ENCODE measurements at places on chromosomes 1 and 21.

DNA sequence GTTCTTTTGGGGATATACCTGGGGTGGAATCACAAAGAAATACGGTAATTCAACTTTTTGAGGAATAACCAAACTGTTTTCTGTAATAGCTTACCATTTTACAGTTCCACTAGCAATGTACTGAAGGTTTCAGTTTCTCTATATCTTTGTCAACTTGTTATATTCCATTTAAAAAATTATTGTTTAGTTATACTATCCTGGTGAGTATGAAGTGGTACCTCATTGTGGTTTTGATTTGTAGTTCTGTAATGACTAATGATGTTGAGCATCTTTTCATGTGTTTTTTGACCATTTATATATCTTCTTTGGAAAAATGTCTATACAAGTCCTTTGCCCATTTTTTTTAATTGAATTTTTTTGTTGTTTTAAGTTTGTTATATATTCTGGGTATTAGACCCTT is 39.4 kb downstream of the MAST2 start:
- DNase-seq: no peak

DNA sequence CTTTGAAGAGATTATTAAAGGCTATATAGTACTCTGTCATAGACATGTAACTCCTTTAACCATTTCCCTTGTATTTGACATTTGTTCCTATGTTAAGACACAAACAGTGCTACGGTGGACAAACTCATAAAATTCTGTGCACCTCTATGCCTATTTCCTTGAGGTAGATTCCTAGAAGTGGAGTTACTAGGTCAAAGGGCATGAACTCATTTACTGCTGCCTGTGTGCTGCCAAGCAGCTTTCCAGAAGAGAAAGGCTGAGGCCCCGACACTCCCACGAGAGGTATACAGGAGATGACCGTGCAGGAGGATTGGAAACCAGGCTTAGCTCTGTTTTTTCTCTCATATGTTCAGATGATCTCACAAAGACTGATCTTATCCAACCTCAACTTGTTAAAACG is 34.4 kb upstream of the TENT5C start:
- no peak for DNase-seq

DNA sequence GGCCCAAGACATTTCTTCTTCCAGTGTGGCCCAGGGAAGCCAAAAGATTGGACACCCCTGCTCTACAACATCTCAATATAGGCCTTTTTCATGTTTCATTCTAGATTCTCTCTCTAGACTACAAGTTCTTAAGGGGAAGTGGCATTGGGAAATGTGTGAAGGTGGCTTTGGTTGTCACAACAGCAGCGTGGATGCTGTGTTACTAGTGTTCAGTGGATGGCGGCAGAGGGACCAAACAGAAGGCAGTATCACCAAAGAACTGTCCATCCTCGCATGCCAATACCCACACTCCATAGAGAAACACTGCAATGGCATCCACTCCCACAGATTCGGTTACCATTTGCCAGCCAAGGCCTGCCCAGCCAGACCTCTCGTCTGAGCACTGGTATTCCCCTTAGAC is 24.3 kb upstream of the IFNAR2 start:
- no peak for DNase-seq

GRCh38 chr1:7140251-7140650 is 355.0 kb downstream of the CAMTA1 start:
- DNase-seq: no peak

GRCh38 chr1:226736001-226736907 is 2.8 kb downstream of the ITPKB start:
- no peak for DNase-seq

DNA sequence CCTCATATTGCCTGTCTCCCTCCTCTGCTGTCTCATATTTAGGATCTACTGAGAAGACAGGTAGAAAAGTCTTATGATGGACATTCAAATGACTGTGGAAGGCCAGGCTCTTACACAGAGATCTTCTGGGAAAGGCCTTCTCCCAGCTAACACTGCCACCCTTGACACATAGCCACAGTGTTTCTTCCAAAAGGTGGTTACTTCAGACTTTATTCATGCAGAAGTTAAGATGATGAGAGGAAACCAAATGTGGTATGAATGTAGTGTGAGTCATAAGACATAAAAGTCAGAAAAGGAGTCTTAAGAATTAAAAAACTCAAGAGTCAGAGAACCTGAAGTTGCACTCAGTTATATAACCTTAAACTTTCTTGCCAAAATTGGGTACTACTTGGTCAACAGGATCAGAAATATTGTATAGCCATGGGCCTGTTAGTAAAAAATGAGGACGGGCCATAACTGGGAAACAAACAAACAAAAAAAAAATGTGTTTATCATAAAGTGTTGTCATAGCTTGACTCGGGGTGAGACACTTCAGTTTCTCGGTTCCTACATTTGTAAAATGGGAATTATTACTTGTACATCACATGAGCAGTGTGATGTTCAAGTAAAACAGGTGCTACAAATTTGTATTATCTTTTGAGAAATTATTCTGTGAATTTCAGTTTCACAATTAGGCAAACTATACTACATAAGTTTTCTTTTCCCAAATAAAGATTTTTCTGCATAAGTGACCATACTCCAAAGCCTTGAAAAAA is 1.2 kb upstream of the DENND1B start:
- peak; percentile 37 for DNase-seq

- DNase-seq: no peak
Observed at GRCh38 chr1:51320967-51321923, 9.1 kb downstream of the TTC39A start.

DNA sequence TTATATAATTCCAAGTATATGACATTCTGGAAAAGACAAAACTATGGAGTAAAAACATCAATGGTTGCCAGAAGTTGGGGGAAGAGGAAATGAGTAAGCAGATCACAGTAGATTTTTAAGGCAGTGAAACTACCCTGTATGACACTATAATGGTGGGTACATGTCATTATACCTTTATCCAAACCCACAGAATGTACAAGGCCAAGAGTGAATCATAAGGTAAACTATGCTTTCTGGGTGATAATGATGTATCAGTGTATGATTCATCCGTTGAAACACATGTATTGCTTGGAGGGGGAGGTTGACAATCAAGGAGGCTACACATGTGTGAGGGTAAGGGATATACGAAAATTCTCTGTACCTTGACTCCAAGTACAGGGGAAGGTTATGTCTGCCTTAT is 862.7 kb downstream of the PLA2G4A start:
- DNase-seq: no peak

- no peak for DNase-seq
Observed at GRCh38 chr1:43205671-43206070, 33.5 kb downstream of the CFAP57 start.

GRCh38 chr1:50917138-50918137 is 42.6 kb downstream of the FAF1 start:
- DNase-seq: no peak

- DNase-seq: no peak
Observed at GRCh38 chr21:25081096-25081495, 526.2 kb downstream of the MRPL39 start.

DNA sequence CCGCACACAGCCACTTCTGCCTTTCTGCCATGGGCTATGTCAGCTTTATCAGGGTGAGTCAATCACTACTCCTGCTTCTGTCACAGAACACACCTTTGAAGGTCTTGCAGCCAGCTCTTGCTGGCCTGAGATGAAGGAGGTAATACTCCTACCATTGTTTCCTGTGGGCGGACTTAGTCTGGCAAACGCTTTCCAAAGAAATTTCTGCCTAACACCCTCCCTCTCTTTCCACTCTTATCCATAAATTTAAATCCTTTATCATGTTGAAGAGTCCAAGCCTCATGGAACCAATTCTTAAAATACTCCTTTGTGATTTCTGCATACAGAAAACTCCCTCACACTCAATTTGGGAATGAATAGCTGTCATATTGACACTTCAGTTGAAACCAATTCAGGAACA is 633.1 kb upstream of the CHRM3 start:
- DNase-seq: no peak

- no peak for DNase-seq
Observed at GRCh38 chr1:65260851-65261473, 48.4 kb upstream of the DNAJC6 start.

DNA sequence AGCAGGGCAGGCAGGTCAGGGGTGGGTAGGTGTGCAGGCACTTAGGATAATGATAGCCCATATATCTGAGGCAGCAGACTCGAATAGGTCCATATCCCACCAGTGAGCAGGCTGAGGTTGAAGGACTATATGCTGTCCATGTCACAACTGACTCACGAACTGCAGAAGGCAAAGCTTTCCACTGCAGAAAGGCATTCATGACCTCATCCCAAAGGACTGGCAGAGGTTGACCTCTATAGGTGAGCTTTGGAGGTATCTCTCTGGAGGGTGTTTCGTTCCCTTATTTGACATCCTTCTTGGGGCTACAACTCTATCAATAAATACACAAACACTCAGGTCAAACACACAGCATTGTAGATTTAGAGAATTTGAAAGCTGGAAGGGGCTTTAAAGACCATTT is 42.8 kb upstream of the MARK1 start:
- no peak for DNase-seq

DNA sequence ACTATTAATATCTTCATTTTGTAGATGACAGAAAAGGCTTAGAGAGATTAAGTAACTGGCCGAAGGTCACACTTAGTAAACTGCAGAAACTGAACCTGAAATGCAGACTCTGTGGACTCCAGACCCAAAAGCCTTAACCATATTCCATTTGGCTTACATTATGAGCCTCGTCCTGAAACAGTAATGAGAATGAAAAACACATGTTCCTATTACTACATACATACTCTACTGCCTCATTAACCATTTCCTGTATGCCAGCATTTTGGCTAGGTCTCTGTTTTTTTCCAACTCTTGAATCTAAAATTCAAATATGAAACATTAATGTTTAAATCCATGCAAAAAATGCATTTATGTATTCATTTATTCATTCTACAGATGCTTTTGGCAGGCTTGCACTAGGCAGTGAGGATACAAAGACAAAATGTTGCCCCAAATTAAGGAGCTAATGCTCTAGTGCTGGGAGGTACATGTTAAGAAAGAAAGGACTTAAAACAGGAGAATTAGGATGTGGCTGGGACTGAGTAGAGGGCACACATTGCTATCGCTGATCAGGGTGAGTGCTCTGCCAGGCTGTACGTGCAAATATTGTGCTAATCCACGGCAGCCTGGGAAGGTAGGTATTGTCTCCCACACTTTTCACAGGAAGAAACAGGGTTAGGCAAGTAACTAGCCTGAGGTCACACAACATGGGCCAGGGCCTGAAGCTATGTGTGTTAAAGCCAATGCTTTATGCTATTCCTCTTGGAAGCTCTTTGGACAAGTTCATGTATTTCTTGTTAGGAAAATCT is 14.0 kb downstream of the DEGS1 start:
- DNase-seq: no peak

DNA sequence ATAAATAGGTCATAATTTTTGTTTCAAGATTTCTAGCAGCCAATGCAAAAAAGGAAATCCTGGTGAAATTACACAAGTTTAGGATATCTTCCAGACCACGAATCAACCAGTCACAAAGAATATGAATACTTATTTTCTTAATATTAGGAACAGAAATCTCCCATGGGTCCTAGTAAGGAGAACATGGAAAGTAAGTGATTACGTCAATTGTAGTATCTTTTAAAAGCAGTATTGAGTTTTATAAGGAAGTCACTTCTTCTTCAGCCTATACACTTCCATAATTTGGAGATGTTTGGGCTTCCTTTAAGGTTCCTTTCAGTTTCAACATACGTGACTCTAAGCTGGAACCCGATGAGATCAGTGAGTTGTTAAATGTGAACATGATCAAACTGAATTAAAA is 534.5 kb downstream of the USP25 start:
- DNase-seq: no peak

GRCh38 chr21:41975391-41976272 is 21.8 kb upstream of the C2CD2 start:
- DNase-seq: no peak

DNA sequence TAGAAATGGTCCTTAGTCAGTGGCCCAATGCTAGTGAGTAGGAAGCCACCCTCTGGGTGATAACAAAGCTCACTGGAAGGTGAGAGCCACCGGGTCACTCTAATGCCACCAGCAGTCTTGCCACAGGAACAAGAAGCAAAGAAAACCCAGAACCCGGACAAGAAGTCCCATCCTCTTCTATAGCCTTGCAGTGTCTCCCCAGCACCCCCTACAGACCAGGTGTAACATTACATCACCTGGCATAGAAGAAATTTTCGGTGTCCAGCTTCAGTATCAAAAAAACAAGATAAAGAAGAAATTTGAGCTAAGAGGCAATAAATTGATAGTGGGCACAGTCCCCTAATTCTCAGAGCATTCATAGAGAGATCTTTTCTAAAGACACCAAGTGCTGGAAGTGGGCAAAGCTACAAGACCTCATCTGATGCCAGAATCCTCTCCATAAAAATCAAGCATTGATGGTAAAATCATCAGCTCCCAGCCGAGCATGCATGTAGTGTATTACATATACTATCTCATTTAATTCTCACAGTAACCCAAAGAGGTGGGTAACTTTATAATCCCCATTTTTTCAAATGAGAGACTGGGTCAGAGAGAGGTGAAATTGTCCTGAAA is 491.0 kb downstream of the MATN1 start:
- peak; percentile 13 for DNase-seq

- no peak for DNase-seq
Observed at GRCh38 chr1:229285440-229285839, 14.5 kb downstream of the RAB4A start.

DNA sequence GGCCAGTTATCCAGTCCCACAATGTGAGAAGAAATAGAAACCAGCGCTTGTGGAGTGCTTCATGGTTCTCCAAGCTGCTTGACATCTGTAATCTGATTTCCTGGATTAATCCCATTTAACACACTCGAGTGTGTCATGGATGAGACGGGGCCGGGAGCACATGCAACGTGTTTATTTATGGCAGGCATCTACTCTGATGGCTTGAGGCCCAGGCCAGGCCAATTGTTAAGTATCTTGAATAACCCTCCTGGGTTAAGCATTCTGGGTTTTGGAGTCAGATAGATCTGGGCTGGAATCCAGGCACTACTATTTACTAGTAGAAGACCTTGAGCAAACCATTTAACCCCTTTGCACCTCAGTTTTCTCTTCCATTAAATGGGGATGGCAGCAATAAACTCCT is 37.5 kb upstream of the LAPTM5 start:
- no peak for DNase-seq

GRCh38 chr1:234953655-234954405 is 174.8 kb downstream of the TOMM20 start:
- no peak for DNase-seq

DNA sequence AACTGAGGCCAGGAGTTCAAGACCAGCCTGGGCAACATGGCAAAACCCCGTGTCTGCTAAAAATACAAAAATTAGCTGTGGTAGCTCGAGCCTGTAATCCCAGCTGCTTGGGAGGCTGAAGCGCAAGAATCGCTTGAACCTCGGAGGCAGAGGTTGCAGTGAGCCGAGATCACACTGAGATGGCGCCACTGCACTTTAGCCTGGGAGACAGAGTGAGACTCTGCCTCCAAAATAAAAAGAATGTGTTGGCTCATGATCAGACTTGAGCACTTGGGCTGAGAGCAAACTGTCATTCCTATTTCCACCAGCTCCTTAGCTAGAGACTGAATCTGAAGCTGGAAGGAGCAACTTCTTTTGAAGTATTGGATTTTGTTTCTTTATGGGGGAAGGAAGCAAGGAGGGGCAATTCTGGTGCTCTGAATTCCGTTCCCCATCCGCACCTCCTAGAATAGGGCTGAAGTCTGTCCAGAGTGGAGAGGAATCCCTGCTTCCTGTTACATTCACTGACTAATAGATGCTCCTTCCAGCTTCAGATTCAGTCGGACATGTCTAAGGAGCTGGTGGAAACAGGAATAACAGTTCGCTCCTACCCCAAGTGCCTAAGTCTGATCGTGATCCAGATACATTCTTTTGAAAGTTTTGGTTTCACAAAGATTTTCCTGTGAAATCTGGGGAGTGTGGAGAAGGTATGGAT is 3.8 kb downstream of the ZNF672 start:
- peak; percentile 38 for DNase-seq

All from activated naive CD4-positive, alpha-beta T cell treated with Interleukin-2 at 50 U/mL for 16 hours (primary cell).